GM13977 (cell line): ENCODE measurements at places on chromosomes 16 and 17.
A peak's percentile ranks its signal among the peaks of the same experiment; 100 is the strongest.

DNA sequence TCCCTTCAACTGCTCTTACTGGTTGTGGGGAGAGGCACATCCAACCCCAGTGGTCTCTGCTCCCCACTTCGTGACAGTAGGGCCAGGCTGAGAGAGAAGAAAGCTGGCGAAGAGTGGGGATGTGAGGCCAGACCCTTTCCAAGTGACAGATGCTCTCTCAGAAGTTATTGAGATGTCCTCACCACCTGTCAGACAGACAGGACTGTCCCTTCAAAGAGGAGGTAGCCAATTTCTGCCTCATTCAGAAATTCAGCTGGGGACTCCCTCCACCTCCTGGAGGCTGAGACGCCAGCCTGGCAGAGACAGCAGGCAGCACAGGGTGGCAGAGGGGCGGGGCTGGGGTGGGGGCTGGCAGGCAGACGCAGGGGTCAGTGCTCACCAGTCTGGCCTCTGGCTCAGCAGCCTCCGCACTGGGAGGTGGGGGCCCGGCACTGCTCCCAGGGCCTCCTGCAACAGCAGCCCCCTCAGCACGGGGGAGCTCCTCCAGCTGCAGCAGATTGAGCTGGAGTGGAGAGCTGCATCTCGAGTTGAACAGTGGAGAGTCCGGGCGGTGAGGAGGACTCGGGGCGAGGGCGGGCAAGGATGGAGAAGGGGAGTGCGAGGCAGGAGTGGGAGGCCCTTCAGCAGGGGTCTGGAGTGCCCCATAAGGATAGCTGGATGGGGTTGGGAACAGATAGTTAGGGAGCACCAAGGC is 9.2 kb downstream of the PER1 start:
- no peak for DNase-seq

DNA sequence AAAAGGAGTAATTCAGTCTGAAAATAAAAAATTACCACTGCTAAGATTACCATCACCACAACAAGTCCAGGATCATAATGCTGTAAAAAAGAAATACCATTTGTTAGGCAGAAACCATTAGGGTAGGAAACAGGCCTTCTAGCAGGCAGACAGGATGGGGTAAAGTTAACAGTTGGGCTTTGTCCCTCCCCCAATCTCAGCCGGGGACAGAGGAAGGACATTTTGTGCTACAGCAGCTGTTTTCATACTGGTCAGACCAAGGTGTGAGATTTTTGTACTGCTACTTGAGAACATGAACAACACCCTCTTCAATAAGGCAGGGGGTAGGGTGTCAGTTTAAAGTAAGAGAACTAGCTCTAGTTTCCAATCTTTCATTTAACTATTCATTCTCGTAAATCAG is 49.2 kb upstream of the ITGA2B start:
- no peak for DNase-seq

GRCh38 chr17:40247926-40248495 is 28.9 kb downstream of the WIPF2 start:
- DNase-seq, result no peak

DNA sequence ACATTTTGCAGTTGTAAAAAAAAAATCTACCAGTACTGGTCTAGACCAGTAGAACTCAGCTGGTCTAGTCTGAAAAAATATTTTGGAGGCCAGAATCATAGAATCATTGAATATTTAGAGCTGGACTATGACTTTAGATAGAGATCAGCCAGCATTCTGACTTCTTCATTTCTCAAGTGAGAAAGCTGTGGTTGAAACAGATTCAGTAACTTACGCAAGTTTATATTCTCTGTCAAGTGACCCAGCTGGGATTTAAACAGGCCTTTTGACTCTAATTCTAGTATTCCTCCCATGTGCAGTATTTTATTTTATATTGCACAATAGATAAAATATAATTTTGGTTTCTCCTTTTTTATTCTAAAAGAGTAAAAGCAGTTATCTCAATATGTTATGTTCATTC is 4.9 kb downstream of the TNRC6A start:
- peak; percentile 19 for DNase-seq

- DNase-seq, result no peak
These were observed 28.3 kb downstream of the XPO6 start for GRCh38 chr16:28183484-28183883.

- DNase-seq, result no peak
These were observed 27.4 kb upstream of the TNRC6C start for GRCh38 chr17:77930780-77931768.

DNA sequence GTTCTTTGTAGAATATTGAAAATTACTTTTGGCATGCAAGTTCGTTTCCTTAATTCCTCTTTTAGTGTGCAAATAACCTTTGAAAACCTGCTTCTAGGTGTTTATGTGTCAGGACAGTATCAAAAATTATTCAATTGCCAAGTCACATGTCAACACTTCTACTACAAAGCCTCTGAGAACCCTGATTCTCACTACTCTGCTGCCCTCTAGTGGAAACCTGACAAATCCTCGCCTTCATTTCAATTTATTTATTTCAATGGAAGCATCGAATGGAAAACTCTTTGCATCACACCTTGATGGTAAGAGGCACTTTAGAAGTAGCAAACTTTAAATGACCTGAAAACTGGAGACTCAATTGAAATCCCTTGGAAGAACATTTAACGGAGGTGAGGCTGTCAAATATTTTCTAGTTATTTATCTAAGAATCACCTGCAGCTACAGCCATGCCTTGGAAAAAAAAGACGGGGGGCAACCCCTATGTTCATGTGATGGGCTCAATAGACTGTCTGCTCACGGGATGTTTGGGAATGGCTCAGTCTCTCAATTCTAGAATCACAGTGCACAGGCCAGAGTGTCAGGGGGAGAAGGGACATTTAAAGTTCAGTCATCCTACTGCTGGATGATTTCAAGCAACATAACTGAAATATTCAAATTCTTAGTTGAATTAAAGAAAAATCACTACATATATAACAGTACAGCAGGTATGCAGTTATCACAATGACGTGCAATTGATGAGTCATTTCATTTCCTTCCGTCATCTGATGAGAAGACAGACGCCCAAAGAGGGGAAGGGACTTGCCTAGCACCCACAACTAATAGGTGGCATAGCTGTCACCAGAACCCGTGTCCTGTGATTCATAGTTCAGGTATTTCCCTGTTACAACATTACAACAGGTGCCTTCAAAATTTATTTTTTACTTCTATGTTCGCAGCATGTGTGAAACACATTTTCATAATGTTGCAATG is 563.9 kb downstream of the TOX3 start:
- peak; percentile 40 for DNase-seq

DNA sequence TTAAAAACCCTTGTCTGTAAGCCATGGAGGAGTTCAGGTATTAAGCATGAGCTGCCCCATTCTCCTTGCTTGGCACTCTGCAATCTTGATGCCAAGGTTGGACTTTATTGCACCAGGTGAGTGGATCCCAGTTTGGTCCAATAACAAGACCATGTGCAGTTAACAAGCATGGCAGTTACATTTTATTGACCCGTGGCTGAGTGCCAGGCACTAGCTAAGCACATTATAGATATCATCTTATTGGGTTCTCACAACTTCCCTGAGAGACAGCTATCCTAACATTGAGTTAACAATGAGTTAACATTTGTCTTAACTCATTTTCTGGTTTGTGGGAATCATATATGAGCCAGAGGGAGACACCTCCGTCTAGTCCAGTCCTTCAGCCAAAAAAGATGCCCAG is 21.8 kb downstream of the LYRM9 start:
- no peak for DNase-seq

DNA sequence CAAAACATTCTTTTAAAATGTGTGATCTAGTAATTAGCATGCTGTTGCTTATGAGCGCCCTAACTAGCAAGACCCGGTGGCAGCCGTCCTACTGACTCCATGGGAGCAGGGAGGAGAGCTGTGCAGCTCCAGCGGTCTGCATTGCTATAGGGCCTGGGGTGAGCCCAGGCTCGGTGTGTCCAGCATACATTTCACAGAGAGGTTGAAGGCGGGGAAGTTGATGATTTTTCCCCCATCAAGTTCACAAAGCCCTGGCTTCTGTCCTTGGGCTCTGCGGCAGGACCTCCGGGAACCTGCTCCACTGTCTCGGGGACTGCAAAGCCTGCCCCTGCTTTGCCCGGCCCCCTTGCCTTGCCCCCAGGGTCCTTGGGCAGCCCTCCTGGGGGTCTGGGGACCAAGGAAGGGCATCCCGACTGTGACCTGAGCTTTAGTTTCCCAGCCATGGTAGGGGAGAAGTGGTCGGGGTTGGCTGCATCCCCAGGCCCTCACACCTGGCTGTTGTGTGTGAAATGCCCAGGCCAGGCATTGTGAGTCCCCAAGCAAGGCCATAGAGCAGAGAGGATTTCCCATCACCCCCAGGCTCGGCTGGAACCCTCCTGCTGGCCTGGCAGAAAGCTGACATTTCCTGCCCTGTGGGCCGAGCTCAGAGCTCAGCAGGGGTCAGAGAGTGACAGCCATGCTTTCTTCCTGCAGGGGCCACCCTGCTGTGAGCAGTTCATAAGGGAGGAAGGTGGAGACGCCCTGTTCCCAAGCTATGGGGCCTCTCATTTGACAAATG is 24.8 kb downstream of the KCNJ12 start:
- DNase-seq, result no peak

DNA sequence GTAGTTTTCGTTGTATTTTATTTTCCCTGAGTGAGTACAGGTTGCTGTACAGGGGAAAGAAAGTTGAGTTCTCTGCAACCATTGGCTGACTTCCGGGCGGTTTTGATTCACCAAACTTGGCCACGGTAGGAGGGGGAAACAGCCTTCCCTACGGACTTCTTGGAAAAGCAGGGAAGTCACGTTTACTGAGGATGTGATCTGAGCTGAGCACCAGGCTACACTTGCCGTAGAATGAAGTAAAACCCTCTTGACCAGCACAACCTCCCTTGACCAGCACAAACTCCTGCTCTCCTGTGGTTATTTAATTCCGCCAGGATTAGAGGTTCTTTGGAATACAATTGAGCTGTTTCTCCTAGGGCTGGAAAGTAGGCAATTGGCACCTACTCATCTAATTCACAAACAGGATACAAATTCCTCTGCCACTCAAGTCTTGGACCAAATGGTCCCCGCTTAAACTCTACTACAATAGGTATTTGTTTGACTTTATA is 242.0 kb upstream of the RBFOX1 start:
- no peak for DNase-seq

GRCh38 chr16:80065541-80065940 is 465.0 kb upstream of the MAF start:
- DNase-seq, result no peak

- no peak for DNase-seq
These were observed 14.5 kb downstream of the MMP28 start for GRCh38 chr17:35780950-35781349.

DNA sequence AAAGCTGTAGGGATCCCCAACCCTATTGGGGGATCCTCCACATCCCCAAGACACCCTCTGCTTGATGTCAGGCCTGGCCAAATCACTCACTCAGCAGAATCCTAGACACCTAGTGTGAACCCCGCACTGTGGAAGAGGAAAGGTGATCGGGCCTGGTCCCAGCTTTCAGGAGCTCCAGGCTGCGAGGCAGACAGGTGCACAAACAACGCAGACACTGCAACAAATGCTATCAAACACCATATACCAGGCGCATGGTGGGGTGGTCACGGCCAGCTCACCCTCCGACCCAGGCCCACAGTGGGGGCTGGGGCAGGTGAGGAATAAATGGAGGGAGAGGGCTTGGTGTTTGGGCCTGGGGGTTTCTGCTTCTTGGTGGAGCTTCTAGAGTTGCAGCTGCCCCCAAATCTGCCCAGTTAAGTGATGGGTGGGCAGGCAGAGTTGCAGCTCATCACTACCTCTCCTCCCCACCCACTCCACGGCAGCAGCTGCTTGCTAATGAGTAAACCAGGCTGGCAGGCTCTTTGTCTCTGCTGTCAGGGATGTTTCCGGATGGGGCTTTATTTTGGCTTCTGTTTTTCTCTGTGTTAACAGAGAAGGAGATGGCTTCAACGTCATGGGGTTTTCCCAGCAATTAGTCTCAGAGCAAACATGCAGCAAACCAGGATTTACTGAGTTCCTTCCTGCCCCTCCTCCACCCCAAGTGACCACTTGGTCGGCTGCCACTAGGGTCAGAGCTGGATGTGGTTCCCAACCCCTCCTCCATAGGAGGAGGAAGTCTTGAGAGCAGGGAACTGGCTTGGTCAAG is 46.6 kb downstream of the PECAM1 start:
- no peak for DNase-seq

DNA sequence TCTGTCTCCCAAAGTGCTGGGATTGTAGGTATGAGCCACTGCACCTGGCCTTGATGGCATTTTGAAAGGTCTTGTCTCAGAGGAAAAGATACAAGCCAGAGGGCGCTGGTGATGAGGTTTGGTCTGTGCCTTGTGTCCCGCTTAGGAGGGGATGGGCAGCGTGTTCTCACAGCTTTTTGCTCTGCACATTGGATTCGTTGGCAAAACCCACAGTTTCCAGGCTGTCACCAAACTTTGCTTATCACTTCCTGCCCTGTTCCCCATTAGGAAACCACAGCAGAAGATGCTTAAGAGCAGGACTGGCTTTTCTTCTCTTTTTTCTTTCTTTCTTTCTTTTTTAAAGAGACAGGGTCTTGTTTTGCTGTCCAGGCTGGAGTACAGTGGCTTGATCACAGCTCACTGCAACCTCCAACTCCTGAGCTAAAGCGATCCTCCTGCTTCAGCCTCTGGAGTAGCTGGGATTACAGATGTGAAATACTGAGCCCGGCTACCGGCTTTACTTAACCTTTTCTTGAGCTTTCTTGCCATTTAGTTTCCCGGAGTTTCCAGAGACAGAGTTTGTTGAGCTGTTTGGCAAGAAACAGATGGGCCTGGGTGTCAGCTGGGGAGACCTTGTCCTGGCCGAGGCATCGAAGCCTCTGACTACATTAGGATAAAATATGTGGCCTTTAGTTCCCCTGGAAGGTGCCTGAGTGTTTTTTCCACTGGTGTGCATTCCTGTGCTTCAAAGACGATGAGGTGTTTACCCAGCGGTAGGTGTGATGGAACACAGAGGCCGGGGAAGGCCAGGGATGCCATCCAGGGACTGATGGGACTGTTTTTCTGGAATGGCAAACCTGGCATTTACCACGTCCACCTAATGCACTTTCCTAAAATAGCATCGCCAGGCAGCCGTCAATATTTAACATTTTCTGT is 112.9 kb downstream of the ABCC1 start:
- no peak for DNase-seq

GRCh38 chr16:89115216-89115861 is 21.7 kb downstream of the ACSF3 start:
- peak; percentile 80 for DNase-seq

- no peak for DNase-seq
These were observed 73.0 kb upstream of the COX10 start for GRCh38 chr17:13996276-13996675.

GRCh38 chr17:80768389-80768788 is 223.3 kb upstream of the CHMP6 start:
- DNase-seq, result no peak

DNA sequence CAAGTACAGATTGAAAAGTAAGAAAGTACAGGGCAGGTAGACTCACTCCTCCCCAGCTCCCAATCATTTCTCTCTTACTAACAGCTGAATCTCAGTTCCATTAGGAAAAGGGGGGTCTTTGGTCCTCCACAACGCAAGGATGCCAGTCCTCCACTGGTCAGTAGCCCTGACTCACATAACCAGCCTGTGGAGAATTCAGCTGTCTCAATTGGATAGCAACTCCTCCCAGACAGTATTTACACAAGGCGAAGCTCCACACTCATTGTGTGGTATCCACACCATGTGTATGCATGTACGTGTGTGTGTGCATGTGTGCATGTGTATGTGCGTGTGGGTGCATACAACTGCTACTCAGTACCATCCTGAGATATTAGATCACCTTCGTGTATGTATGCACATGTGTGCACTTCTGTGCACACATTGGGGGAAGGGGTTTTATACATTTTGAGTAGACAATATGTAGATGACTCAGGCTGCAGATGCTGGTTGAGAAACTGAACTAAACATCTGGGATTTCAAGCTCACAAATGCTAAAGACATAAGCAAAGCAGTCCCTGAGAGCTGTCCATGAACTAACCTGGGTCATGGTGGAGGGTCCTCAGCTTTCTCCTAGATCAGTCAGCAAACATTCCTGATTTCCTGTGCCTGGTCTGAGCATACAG is 240.1 kb downstream of the SLC39A11 start:
- DNase-seq, result no peak
